ENCODE measurements at places on chromosomes 2 and 18. TPM values are rescaled to one million over a fixed set of nuclear protein-coding genes. Genes with fewer than 3 reads are reported as not detected.

GRCh38 chr2:237833546-237833945, 25.9 kb upstream of the RAMP1 start:
- no peaks in the 10 kb centered on the region for H3K27me3 ChIP-seq
- peak; percentile 68 for DNase-seq
- H3K4me1 ChIP-seq: peaks cover 3% of the 10 kb centered on the region
- no peak overlapping the region for H3K4me3 ChIP-seq
- H3K36me3 ChIP-seq: no peaks in the 10 kb centered on the region

The KIAA2012 gene
- total RNA-seq: under 0.01 TPM

- no peaks in the 10 kb centered on the region for H3K27me3 ChIP-seq
- no peak overlapping the region for H3K4me3 ChIP-seq
- H3K27ac ChIP-seq: no peak overlapping the region
These were observed 68.6 kb downstream of the CCDC93 start for GRCh38 chr2:117945296-117945695.

DNA sequence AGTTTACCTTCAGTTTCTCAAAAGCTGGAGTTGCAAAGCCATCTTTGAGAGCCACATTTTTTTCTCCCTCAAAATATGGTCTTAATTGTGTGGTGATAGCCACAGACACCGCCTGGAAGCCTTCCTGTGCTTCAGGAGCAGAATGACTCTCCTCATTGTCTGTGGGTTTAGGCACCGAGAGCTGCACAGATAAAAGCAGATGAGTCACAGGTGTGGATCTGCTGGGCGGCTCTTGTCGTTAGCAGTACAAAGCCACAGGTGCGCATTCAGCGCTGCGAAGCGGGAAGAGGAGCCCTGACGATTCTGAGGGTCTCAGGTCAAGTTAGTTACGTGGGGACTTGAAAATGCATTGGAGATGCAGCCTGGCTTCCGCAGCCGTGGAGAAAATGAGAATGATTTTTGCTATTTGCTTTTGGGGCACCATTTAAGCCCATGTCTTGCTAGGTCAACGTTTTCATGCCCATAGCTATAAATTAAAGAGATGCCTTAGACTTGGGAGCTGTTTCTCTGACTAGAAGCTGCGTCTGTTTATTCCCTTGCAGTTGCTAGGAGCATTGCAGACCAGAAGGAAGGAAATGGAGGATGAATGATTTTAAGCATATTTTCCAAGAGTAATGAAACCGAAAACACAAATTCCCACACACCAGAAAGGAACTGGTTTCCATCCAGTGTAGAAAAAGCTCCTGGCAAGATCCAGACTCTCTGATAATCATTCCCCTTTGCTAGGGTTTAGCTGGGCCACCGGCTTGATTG, 51.5 kb downstream of the KLHL29 start:
- no peaks in the 10 kb centered on the region for H3K36me3 ChIP-seq
- no peak overlapping the region for H3K4me3 ChIP-seq
- peaks cover 11% of the 10 kb centered on the region for H3K4me1 ChIP-seq
- no peak overlapping the region for H3K27ac ChIP-seq

DNA sequence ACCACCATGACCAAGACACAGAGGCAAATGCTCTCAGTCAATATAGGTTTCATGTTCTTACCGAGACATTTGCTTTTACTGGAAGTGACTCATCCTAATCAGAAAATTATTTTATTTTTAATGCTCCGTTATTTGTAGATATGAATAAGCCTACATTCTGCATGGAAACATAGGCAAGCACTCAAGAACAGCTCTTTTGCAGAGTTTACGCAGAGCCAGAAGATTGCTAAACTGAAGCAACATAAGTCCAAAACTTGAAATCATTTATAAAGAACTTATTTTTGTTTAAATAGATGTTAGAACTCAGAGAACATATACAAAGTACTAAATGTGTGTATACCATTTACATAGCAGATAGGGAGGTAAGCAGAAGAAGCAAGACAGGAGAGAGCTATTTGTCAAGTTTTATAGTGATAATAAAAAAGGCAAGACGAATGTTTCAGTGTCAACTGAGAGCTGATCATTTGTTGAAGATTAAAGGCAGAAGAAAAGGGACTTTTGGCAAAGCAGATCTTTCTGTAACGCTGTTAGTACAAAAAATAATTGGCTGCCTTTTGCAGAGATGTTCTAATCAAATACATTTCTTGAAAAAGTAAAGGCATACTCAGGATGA, 12.4 kb upstream of the PPP1R1C start:
- H3K4me3 ChIP-seq: no peak overlapping the region
- H3K27ac ChIP-seq: no peak overlapping the region
- no peak for DNase-seq
- no peaks in the 10 kb centered on the region for H3K27me3 ChIP-seq
- no peaks in the 10 kb centered on the region for H3K36me3 ChIP-seq

DNA sequence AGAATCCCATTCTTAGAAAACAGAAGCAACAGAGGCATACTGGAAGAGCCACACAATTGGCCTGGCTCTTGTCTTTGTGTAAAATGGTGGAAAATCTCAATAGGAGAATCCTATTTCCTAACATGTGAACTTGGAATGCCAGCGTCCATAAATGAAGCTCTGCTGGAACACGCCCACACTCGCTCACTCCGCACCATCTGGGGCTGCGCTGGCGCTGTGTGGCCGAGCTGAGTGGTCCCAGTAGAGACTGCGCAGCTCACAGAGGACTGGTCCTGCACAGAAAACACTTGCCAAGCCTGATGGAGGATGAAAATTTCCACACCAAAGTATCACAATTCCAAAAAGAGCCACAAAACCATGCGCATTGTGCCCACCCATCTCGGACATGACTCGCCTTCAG, 56.2 kb downstream of the PXDN start:
- no peak overlapping the region for H3K4me3 ChIP-seq
- H3K36me3 ChIP-seq: peaks cover 67% of the 10 kb centered on the region
- no peaks in the 10 kb centered on the region for H3K27me3 ChIP-seq
- DNase-seq: no peak
- H3K27ac ChIP-seq: no peak overlapping the region

The RANBP2 gene
- total RNA-seq: 64.9 TPM

- no peak overlapping the region for H3K27ac ChIP-seq
- H3K4me3 ChIP-seq: no peak overlapping the region
- peak; percentile 22 for DNase-seq
- peaks cover 2% of the 10 kb centered on the region for H3K4me1 ChIP-seq
These were observed 77.5 kb upstream of the HK2 start for GRCh38 chr2:74756356-74756890.

DNA sequence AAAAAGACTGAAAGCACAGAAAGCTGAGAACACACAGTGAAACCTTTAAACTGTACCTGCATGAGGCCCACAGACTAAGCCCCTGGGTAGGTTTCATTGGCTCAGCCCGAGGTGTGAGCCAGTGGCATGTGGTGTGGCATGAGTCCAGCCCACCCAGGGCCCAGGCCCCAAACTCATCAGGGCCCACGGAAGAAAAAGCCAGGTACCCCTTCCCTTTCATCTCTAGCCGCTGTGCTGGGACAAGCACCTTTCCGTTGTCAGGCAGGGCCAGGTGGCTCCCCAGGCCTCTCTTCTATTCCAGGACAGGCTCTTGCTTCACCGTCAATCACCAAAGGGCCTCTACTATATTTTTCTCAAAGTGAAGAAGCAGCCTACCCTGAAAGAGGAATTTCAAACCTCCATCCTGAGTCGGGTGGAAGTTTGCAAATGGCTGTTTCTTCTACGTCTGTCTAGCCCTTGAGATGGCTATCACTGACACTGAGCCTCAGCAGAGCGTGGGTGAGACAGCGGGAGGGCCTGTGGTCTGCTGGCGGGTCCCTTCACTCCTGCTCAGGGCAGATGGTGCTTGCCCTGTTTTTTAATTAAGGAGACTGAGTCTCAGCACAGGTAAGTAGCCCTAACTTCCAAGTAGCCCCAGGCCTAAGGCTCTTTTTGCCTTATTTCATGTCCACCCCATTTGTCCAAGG, 8.6 kb downstream of the DNAJB2 start:
- no peaks in the 10 kb centered on the region for H3K27me3 ChIP-seq
- peaks cover 14% of the 10 kb centered on the region for H3K4me1 ChIP-seq
- H3K27ac ChIP-seq: no peak overlapping the region
- no peak for DNase-seq
- no peak overlapping the region for H3K4me3 ChIP-seq
- peaks cover 37% of the 10 kb centered on the region for H3K36me3 ChIP-seq

- no peaks in the 10 kb centered on the region for H3K27me3 ChIP-seq
- no peaks in the 10 kb centered on the region for H3K36me3 ChIP-seq
- H3K4me1 ChIP-seq: peaks cover 6% of the 10 kb centered on the region
These were observed 111.9 kb downstream of the IRS1 start for GRCh38 chr2:226687641-226688253.

All from IMR-90 (cell line).